Activated CD8-positive, alpha-beta memory T cell treated with anti-CD3 and anti-CD28 coated beads, Interleukin-2, amount 10 ng/mL, durations not matched to agents 7 days and 5 days (primary cell): ENCODE measurements at places on chromosomes 3 and 15. TPM values are rescaled to one million over a fixed set of nuclear protein-coding genes. Genes with fewer than 3 reads are reported as not detected.

Gene NDN
- total RNA-seq = 1.6 TPM

GRCh38 chr3:117548600-117548999, 839.0 kb downstream of the TUSC7 start:
- no peak for DNase-seq

DNA sequence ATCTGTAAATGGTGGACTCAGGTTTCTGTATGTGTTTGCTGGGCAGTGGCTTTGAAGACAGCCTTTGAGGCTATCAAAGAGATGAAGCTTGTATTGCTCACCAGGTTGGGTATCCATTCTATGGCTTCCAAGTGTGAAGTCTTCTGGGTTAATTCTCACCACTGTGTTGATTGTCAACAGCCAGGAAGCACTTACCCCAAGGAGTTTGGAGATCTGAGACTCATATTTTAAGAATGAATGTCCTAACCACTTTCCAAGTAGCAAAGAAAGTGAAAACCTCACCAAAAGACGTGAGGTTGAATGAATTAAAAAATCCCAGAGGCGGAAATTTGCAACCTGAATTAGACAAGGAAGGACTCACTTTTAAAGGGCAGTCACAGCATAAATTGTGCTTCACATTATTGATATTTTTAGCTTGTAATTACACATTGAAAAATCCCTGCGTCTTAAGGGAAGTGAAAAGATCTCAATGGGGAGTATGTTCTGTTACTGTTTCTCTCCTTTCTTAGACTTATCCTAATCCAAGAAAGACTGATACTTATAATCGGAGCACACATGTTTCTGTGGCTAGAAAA, 304.0 kb upstream of the TPRG1 start:
- DNase-seq = no peak

Gene GPR27
- 5.3 TPM for total RNA-seq

DNA sequence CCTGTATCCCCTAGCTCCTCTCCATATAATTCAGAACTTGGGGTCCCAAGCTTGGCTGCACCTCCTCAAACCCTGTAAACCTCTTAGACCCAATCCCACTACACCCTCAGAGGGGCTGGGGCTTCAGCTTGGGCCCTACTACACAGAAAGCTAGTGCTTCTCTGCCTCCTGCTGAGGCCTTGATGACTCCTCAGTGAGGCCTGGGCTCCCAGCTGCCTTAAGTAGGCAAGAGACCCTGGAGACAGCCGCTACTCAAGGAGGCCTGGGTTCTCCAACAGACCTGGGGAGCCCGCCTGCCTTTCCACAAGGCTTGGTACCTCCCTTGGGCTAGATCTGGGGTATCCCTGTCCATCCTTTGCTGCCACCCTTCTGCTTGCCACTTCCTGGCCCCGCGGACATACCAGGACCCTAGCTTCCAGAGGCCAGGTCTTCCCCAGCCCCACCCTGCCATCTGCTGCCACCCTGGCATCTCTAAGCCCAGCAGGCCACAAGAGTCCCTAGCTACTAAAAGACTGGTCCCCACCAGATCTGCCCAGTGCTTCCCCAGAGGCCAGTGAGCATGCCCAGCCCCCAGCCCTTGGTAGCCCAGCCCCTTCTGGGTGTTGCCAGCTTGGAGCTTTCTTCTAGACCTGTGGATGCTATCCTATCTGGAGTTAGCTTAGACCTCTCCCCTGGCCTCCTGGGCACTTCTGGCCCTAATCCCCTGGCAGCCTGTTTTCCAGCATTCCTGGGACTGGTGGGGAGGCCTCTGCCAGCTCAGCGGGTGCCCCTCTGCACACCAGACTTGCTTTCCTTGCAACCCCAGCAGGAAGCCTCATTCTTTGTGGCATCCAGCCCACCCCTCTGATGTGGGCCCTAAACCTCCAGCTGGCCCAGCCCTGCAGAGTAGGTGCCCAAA, 13.7 kb downstream of the C15orf39 start:
- no peak for DNase-seq

Gene TBC1D5
- total RNA-seq = 58.9 TPM

Gene CSTA
- total RNA-seq = not detected

DNA sequence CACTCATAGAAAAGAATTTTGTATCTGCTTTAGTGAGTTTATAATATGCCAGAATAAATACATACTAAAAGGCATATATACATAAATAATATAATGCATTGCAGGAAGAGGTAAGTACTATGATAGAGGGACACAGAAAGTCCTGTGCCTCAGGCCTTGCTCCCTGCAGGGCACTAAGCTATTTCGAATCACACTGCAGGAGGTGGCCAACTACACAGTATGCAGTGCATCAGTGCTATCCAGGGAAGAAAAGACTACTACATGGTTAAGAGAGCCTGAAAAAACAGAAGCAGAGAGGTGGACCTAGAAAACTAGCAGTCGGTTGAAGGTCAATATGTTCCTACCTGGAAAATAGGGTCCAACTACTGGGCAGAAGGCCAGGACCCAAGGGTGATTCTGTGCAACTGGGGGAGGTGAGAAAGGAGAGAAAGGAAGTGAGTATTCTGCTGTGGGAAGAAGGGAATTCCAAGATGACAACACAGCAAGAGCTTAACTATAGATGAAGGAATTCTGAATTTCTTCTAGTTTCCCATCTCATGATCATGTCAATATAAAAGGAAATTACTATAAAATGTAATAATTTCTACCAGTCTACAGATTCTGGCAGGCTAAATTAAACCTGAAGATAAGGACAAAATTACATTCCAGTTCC, 218.0 kb downstream of the ZBTB20 start:
- DNase-seq = no peak

GRCh38 chr3:99537416-99537815, 101.0 kb upstream of the COL8A1 start:
- no peak for DNase-seq

Gene STAB1
- not detected for total RNA-seq

Gene SEMA6D
- total RNA-seq = not detected

GRCh38 chr3:40617084-40617483, 92.3 kb downstream of the ZNF621 start:
- no peak for DNase-seq

GRCh38 chr3:86793786-86794185, 197.2 kb downstream of the VGLL3 start:
- DNase-seq = no peak

GRCh38 chr15:100042558-100042957, 299.2 kb downstream of the ADAMTS17 start:
- no peak for DNase-seq
